ENCODE measurements at places on chromosomes 7 and 10. TPM values are rescaled to one million over a fixed set of nuclear protein-coding genes. Genes with fewer than 3 reads are reported as not detected.
A peak's percentile ranks its signal among the peaks of the same experiment; 100 is the strongest.

The BCCIP gene
- total RNA-seq, result 65.8 TPM

DNA sequence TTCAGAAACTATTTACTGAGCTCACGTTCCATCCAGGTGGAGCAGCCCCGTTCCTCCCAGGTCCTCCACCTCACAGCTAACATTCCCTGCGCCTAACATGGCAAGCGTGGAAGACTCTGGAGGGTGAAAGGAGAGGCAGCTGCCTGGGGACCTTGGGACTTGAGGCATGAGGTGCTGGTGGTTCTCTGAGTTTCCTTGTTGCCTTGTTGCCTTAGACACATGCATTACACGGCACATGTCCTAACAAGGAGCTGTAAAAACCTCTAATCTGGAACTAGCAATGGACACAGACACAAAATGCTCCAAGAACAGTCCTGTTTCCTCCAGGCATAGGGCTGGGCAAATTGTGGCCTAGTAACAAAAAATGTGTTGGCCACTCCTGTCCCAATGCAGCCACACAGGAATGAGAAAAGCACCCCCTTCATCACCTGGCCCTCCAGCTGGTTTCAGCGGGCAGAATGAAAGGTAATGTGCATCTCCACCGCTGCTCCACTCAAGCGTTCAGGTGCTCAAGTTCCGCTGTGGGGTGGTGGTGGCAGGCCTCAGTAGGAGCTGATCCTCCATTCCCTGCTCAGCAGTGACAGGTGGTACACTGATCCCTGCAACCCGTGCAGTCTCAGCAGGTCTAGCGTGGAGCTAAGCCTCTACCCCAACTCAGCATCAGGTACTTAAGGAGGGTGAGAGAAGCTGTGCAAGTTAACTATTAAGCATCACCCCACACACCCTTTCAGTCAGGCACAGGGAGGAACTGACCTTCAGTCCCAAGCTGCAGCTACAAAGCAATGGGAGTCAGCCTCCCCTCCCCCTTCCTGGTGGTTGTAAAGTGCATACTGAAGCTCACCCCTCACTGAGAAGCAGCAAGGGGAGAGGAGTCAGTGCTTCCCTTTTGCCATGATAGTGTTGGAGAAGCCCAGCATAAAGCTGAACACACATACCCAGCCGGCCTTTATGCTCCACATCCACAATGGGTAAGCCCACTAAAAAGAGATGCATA is 382.8 kb downstream of the SDK1 start:
- no peak for DNase-seq

DNA sequence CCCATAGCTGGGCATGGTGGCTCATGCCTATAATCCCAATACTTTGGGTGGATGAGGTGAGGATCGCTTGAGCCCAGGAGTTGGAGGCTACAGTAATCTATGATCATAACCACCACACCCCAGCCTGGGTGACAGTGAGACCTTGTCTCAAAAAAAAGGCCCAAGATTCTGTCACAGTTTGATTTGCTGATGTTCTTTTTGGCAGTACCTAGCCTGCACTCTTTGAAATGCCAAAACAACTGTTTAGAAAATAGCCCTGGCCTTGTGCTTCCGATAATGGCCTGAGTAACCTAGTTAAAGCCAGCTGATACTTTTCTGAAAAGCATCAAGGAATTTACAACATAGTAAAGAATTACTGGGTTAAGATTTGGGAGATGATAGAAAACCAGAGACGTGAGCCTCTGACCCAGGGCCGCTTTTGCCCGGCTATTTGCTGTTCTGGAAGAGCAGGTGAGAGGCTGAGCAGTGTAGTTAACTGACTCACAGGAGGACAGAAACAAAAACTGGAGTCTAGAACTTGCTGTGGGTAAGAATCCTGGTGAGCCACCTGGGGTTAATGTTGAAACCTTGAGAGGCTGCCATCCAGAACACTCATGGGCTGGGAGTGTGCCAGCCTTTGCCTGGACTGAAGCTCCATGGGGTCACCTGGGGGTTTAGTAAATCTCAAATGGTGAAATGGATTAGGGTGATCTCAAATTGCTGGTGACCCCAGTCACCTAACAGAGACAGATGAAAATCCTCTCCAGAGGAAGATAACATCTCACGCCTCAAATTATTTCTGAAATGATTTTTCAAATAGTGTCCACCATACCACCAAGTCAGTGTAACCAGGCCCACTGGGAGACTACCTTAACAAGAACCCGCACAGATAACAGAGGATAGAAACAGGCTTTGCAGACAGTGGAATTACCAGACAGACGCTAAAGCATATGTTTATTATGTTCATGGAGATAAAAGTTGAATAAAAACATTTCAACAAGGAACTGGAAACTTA is 51.8 kb downstream of the GALNT11 start:
- DNase-seq, result peak; percentile 18

DNA sequence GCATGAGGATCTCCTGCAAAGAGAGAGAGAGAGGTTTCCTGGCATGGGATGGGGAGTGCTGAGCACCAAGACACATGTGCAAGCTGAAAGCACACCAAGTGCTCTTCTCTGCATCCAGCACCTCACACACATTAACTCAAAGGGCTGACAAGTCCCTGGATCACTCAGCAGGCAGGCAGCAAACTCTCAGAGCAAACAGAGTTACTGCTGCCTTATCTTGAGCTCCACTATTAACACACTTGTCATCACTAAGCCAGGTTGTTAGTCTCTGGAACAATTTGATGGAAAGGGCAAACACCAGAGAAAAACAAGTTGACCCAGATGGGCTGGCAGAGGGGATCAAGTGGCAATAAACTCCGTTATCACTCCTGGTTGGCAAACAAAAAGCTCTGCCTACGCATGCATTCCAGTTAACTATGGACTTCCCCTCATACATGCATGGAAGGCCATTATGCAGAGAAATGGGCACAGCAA is 349.9 kb downstream of the KCNMA1 start:
- DNase-seq, result no peak

- no peak for DNase-seq
Measured at GRCh38 chr10:32273336-32273735, 73.6 kb downstream of the EPC1 start.
